GM23248 (cell line): ENCODE measurements at places on chromosomes 4 and X. TPM values are rescaled to one million over a fixed set of nuclear protein-coding genes. Genes with fewer than 3 reads are reported as not detected.

- DNase-seq = no peak
These were observed 745 bp upstream of the IQSEC2 start for GRCh38 chrX:53281963-53282695.

DNA sequence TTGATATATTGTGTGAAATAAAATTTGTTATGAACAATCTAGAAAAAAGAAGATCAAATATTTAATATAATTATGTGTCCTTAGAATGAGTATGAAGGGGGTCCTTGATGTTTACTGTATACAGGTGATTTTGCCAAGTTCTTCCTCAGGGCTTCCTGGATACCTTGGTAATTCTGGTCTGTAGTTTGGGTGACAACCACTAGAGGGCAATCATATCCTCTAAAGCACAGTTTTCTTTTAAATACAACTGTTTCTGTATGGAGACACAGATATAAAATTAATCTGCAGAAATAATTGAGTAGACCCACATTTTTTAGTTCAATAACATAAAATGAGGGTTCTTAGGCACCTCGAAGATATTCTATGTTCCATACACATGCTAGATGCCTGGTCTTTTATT is 157.7 kb downstream of the SPANXN1 start:
- peak; percentile 21 for DNase-seq

GRCh38 chr4:1342003-1342402 is 5.0 kb upstream of the UVSSA start:
- peak; percentile 25 for DNase-seq

DNA sequence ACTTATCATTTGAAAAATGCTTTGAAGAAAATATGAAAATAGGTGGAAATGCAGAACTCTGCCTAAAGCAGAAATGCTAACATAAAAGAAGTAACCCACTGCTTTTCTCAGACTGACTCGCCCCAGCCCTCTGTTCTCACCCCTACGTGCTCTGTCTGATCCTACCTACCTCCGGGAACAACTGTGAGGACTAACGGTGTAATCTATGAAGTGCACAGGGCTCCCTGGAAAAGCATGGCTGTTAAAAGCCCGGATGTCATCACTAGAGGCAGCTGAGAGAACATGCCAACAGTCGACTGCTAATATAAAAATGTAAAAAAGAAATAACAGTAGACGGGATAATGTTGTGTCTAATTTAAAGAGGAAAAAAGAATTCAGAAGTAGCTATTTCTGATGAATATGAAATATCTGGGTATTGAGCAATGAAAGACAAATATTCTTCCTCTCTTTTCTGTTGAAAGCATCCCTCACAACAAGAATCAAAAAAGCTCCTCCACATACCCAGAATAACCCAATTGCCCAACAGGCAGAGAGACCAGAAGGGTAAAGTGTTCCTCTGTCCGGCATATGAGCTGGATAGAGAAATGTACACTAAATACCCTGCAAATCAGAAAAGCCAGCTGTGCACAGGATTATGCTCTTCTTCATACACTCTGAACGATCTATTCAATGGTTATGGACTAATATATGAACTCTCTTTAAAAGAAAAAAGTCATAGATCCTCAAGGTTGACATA is 130.7 kb downstream of the TSPAN5 start:
- DNase-seq = peak; percentile 54

DNA sequence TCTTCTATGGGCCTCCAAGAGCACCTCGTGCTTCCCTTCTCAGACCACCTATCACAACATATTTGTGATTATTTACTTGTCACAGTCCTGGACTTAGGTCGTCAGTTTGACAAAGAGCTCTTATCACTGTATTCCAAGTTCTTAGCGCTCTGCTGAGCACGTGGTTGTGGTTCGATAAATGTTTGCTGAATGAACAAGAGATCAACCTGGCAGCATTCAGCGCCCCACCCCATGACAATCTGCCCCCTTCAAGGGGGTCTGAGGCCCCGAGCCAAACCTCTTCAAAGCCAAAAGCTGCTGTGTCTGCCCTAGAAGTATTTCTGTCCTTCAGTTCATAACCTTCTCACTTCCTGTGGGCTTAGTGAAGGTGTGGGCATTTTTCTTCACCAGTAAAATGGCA is 15.0 kb downstream of the RPS4X start:
- DNase-seq = no peak

DNA sequence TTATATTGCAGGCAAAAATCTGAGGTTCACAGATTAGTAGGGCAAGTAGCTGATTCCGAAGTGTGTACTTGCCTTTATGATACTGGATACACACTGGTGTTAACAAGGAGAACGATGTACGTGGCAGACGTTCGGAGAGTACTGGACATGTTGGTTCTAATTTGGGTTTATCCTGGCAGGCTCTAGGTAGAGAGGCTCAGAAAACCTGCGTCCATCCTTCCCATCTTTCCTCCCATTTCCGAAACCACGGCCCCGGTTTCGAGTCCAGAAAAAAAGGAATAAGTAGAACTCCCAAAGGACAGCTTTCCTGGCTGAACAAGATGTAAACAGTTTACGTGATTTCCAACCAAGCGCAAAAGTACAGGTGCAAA is 351 bp upstream of the SLC30A9 start:
- DNase-seq = no peak

GRCh38 chr4:52996261-52997131 is 134.4 kb downstream of the RASL11B start:
- DNase-seq = peak; percentile 82

GRCh38 chr4:48906206-48907173 is at the start of gene OCIAD2:
TSS of gene OCIAD2 (minus strand) at chr4:48906774. CDS start at chr4:48904549, 2,225 bp downstream.
- DNase-seq = peak; percentile 61

The MND1 gene
- 4.3 and 4.9 TPM in 2 replicates for polyA plus RNA-seq

The RPL34 gene
- polyA plus RNA-seq = 911 and 935 TPM in 2 replicates

GRCh38 chr4:85928775-85929591 is 430.9 kb downstream of the MAPK10 start:
- peak; percentile 84 for DNase-seq

The EVC2 gene
- 4.3 and 4.6 TPM in 2 replicates for polyA plus RNA-seq

- DNase-seq = peak; percentile 30
These were observed 94.4 kb downstream of the NHSL2 start for GRCh38 chrX:72005046-72005445.

The USP17L22 gene
- not detected in 2 replicates for polyA plus RNA-seq

DNA sequence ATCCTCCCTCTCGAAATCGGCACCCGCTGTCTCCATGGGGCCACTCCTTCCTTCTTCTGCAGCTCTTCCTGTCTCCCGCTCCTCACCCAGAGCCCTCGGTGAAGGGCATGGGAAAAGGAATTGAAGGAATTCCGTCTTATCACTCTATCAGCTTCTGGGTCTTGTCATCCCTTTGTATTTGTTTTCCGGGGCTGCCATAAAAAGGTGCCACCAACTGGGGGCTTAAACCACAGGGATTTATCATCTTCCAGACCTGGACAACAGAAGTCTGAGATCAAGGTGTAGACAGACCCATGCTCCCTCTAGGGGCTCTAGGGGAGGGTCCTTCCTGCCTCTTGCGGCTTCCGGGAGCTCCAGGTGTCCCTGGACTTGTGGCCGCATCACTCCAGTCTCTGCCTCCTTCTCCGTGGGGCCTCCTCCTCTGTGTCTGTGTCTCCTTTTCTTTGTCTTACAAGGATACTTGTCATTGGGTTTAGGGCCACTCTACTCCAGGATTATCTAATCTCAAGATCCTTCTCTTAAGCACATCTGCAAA is 24.0 kb downstream of the CD99 start:
- no peak for DNase-seq

GRCh38 chrX:28586286-28586685 is 960 bp upstream of the IL1RAPL1 start:
- no peak for DNase-seq

The PAK3 gene
- 0.14 TPM in 1 of 2 replicates, not detected in the other for polyA plus RNA-seq

The AMBN gene
- polyA plus RNA-seq = not detected in 2 replicates

DNA sequence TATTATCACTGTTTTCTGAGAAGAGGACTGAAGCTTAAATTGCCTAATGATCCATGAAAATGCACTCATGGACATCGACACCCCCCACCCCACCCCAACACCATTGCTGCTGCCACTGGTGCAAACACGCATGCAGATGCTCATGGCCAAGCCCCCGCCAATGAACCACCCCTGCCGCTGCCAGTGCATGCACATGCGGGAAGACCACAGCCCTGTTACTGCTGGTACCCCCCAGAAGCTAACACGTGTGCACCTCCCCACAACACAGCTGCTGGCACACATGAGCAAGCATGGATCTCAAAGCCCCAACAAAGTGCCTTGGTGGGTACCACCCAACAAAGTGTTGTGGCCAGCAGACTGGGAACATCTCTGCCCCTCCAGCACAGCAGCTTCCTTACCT is 594.1 kb upstream of the FAT1 start:
- DNase-seq = no peak

DNA sequence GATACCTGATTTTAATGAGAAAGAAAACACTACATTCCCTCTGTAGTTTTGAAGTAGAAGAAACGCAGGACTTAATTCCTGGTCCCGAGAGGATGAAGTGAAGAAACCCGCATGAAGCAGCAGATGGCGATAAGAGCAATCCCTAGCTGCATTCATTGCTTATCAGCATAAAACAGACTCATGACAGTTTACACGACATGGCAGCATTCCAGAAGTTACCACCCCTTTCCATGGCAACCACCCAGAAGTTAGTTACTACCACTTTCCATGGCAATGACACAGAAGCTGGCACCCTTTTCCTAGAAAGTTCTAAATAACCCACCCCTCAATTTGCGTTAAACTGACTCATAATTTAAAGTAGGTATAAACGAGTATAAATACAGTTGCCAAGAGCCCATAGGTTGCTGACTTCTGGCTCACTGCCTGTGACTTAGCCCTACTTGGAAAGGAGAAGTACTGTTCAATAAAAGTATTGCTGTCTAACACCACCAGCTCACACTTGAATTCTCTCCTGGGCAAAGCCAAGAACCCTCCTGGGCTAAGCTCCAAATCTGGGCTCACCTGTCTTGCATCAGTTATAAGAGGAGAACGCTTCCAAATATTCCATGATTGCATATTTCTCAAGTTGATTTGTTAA is 5.5 kb upstream of the XAGE2 start:
- DNase-seq = peak; percentile 10

DNA sequence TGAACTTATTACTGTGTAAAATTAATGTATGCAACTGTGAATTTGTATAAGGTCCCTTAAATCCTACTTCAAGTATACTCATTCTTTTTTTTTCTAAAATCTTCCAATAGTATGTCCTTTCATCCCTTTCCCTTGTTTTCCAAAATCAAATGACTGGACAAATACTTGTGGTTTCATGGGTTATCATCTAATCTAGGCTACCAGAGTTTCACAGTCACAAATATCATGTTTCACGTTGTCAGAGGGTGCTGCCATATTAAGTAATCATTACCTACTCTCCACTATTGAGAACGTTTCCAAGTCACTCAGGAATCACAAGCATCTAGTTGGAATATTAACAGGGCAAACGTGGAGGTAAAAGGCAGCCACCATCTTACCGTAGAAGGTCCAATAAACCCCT is 1235.0 kb upstream of the TENM3 start:
- DNase-seq = no peak

DNA sequence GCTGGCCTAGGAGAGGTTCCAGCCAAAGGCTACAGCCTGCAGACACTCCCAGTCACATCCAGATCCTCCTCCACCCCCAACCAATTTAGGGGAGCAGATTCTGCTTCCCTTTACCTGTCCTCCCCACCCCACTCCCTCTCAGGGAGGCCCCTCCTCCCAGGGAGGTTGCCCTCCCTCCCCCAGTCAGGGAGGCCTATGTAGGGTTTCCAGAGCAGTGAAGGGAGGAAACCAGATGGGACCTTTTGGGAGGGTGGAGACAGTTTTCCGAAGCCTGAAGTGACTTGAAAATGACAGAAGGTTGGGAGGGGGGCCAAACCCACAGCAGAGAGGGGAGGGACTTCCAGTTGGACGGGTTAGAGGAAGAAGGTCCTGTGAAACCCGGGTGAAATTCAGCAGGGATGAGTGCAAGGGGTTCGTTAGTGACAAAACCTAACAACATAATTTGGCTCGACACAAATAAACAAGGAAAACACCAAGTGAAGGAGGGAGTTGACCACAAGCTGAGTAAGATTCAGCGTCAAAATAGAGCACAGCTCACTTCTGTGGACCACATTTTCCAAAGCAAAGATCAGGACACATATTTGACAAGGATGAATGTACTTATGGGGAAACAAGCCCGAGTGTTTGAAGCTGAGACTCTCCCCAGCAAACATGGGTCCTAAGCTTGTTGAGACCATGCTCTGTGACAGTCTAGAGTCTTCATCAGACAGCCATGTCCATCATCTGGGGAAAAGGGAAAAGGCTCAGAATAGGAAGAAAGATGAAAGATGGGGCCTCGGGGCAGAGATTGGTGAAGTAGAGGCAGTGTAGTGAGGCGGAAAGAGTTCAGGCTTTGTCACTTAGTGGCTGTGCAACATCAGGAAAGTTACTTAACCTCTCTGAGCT is 46.4 kb downstream of the PRPS1 start:
- DNase-seq = peak; percentile 75

DNA sequence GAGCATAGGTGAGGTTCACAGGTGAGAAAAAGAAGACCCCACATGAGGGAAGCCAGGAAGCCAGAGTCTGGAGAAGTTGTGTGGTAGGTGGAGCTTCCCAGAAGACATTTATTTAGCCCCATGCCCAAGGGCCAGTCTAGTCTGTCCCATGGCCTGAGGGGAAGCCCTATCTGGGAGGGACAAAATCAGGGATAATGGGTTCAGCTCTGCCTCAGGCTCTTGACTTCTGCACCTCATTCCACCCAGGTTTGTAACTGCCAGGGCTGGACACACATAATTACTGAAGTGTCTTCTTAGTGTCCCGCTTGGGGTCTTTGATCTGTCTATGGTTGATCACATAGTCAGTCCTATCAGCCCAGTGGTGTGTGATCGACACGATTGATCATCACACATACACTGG is 36.0 kb downstream of the TSC22D3 start:
- no peak for DNase-seq
